Astrocyte of the spinal cord (primary cell): ENCODE measurements at places on chromosomes 12 and 14.
A peak's percentile ranks its signal among the peaks of the same experiment; 100 is the strongest.

DNA sequence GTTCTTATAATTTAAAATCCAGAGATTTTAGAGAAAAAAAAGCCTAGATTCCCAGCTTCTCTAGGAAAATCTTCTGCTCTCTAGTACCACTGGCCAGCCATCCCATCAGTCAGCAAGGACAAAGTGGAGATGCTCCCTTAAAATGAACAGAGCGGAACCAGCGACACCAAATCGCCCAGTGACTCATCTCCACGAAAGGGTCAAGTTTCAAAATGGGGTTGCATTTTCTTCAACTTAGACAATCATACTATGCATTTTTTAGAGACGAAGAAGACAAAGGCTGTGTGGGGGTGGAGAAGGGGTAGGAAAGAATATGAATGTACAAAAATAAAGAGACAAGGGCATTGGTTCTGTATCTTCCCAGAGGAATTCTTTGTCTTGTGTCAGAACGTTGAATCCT, 212.0 kb downstream of the SLC15A4 start:
- peak; percentile 16 for DNase-seq

DNA sequence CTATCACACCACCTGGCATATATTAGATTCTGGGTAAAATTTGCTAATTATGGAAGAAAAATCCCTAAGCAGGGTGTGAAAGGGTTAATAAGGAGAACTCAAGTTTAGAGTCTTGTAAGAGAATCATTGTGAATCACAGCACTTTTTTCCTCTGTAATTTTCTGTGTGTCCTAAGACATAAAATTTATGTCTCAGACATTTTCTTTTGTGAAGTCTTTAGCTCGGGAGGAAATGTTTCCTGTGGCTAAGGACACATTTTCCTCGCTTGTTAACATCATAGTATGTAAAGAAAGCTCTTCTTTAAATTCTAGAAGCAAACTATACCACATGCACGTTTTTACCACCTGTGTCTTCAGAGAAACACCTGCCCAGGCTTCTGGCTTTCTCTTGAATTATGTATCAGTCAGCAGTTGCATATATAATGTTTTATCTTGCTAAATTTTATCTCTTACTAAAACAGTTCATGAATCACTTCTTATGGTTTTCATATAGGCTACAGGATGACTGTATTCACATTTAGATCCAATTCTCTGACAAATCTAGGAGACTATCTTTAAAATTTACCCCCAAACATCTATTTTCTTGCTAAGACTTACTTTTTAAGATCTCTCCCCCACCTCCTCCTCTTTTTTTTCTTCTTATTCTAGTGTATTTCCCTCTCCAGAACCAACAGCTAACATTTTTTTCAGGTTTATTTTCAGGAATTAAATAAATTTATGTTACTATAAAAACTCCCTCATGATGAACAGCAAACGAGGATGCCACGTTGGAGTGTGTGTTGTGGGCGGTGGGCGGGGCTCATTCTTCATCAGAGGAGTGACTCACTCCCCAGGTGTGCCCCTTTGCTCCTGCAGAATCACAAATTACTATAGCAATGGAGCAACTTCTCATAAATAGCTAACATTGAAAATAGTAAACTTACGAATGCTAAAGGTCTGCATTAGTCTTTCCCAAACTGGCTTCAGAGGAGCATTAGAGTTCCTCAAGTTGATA, 11.6 kb upstream of the CSRP2 start:
- no peak for DNase-seq

- no peak for DNase-seq
Measured at GRCh38 chr12:122847516-122847836, 12.2 kb downstream of the HIP1R start.

GRCh38 chr14:31897581-31898186, 179.4 kb upstream of the ARHGAP5 start:
- DNase-seq = no peak

DNA sequence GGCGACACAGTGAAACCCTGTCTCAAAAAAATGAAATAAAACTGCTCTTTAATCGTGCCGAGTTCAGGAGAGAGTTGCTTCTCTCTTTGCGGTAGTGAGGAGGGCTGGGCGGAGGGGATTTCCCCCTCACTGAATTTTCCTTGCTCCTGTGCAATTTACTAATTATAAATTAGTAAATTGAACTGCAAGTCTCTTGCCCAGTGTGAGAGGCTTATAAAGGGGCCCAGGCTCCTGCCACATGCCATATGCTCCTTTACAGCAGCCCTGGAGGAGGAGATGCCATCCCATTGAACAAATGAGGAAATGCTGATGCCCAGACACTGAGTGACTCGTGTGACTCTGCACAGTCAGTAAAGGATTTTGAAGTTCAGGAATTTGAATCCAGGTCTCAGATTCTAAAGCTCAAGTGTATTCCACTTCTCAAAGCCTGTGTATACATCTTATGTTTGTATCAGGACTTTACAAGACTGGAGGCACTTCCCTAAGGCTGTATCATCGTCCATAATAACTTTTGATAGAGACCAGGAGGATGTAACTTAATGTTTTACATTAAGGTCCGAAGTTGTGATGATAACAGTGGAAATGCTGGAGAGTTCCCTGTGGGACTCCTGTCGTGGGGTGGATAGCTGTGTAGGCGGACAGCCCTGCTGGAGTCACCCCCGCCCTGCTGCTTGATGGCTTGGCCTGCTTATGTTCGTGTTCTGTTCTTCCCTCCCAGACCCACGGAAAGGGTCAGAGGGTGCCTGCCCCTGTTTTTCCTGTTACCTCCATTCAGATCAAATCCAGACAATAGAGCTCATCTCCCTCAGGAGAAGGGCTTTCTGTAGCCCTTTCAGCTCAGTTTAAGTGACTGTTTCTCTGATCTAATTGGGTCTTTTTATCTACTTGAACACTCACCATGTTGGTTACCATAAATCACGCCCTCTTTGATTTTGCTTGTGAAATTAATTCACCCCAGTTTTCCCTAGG, 13.9 kb downstream of the PELI2 start:
- no peak for DNase-seq
